Stimulated activated CD4-positive, alpha-beta T cell treated with anti-CD3 and anti-CD28 coated beads, TNF-alpha, amount 100 ng/mL, for 4 hours (primary cell): ENCODE measurements at places on chromosomes 6 and 20.
A peak's percentile ranks its signal among the peaks of the same experiment; 100 is the strongest.

DNA sequence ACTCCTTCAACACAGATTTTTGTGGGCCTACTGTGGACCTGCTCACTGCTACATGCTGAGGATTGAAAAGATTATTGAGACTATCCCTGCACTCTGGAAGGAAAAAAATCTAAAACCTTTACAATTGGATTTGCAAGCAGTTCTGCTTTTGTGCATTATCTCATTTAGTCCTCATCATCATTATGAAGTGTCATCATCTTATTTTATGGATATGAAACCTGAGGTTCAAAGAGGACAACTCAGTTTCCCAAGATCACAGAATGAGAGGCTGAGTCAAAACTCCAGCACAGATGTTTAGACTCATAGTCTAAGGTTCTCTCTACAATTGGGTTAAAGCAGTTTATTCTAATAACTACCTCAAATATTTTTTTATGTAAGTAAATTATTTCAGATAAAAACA, 160.2 kb upstream of the MARCKS start:
- DNase-seq: no peak

- DNase-seq: peak; percentile 49
These were observed 12.5 kb downstream of the ITPR3 start for GRCh38 chr6:33633462-33634158.

DNA sequence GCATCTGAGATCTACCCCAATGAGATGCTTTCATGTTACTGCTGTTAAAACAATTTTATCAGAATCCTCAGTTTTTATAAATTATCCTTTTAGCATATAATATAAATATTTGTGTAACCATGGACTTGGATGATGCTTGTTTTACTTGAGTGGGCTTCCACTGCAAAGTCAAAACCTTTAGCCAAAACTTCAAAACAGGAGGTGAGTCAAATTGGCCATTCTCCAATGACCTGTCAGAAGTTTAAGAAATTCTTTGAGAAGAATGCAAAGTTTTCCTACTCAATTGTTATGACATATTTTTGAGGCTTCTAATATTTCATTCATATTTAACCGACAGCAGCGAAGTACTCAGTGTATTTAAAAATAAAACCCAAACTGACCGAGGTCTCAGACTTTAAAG, 507.9 kb downstream of the EYS start:
- DNase-seq: no peak

DNA sequence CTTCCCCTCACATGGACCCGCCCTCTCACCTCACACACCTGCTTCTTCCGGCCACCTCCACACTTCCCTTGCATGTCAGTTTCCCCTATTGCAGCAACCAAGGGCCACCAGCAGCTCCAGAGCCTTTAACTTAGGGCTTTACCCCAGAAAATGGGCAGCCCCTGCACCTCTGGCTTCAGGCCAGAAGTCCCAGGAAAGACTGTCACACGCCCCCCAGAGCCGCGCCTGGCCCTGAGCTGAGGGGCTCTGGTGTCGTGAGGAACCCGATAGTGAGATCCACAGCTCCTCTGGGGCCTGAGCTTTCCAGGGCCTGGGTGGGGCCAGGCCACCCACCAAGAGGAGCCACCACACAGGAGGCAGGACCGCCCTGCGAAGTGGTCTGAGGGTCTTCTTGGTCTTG, 182.4 kb downstream of the DLL1 start:
- DNase-seq: no peak

DNA sequence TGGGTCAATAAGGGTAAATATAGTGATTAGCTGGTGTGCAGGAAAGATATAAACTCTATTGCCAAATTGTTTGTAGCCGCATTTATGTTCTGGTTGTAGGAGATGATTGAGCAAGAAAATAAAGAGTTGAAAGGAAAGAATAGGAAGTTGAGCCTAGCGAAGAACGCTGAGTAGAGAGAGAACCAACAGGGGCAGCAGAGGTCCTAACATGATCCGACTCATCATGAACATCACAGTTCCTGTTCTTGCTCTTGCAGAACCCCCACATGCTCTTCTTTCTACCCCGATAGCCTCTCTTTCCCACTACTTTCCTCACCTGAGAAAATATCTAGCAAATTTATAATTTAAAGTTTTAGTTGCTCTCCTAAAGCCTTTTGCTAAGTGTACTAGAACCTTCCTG, 9.9 kb upstream of the ID4 start:
- DNase-seq: no peak

- DNase-seq: no peak
These were observed 14.8 kb upstream of the VNN1 start for GRCh38 chr6:132728616-132729015.

- no peak for DNase-seq
These were observed 616.9 kb upstream of the MAN1A1 start for GRCh38 chr6:119966484-119966883.

DNA sequence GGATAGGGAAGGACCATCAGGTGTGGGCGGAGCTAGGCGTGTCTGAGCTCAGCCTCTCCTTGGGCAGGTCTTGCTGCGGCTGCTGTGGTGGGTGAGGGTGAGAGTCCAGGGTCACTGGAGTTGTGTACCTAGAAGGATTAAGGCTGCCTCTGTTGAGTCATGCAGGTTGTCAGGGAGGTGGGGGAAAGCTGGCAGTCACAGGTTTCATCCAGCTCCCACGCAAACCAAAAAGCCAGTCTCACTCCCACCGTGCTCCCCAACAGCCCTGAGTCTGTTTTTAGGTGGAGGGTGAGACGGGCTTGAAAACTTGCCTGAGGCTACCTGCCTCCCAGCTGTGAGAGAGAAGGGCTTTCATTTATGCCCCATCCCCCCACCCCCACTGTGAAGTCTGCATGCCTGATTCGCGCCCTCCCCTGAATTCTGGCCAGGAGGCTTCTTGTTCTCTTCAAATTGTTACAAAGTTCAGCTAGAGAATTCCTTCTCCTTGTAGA, 161.5 kb downstream of the MYLK4 start:
- no peak for DNase-seq

DNA sequence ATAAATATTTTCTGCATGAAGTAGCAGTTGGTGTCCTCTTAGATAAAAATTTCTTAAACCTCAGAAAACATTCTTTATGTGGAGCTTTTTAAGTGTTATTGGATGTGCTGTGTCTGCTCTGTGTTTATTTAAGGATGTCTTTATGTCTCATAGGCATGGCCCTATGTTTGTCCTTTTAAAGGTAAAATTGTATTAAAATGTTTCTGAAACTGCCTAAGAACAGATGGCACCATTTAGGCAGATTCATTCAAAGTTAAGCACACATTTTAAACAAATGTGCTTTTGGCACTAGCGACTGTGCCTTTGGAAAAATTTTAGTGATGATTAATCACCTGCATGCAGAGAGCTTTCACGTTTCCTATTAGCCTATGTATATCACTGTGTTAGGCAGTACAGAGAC, 125.2 kb downstream of the KIF6 start:
- DNase-seq: no peak

DNA sequence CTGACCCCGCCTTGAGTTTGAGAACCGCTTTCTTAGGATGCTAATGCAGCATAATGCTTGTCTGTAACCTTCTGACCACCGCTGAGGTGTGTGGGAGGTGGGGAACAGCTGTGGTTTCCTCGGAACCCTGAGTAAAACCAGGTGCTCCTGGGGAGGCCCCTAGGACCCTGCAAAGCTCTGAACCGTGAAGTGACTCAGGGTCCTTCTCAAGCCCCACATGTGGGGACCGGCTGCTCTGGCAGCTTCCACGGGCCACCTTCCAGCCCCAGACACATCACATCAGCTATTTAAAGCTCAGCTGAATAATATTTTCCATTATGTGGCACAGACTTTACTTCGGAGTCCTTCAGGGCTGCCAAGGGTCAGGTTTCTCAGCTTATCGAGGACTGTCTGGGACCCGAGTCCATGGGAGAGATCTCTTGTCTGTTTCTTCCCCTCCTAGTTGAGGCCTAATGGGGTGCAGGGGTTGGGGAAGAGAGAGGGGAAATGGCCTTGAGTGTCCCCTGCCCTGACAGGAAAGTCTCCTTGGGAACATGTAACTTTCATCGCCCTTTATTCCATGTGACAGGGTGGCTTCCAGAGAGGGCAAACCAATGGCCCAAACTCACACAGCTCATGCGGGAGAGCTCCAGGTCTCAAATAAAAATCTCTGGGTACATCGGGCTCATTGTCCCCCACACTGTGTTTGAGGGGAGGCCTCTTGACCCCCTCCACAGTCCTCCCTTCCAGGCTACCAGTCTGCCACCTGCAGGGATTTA, 186.1 kb upstream of the SLC24A3 start:
- DNase-seq: no peak

GRCh38 chr6:111353912-111354462, 129.0 kb downstream of the REV3L start:
- no peak for DNase-seq

- no peak for DNase-seq
These were observed 75.7 kb upstream of the PTCHD4 start for GRCh38 chr6:48186746-48187145.

DNA sequence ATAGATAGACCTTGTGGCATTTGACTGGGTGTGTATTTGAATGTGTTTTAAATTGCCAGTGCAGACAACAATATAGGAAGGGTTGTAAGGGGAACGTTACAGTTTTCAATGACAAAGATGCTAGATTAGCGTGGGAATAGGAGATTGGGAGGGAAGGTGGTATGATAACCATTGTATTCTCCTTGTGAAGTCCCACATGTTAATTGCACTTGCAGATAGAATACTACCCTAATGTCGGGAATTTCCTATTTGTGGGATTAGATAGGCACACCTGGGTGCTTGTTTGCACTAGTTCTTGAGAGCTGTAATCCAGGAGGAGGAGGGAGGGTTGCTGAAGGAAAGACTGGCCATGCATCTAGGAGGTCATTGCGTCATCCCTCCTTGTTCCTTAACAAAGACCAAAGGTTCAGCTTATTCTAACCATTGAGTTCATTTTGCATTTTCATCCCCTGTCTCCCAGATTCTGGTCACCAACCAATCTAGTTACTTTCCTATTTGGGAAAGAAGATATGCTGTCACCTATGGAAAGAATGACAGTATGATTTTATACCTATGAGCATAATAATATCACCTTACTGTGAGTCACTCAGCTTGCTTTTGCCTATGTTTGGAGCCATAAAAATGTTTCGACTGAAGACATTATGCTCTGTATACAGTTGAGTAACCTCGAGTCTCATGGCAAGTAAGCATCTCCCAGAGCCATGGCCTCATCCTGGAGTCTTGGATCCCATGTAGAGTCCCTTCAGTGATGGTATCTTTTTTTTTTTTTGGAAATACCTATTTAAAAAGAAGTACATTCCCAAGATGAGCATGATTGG, 201.5 kb downstream of the DTNBP1 start:
- no peak for DNase-seq

DNA sequence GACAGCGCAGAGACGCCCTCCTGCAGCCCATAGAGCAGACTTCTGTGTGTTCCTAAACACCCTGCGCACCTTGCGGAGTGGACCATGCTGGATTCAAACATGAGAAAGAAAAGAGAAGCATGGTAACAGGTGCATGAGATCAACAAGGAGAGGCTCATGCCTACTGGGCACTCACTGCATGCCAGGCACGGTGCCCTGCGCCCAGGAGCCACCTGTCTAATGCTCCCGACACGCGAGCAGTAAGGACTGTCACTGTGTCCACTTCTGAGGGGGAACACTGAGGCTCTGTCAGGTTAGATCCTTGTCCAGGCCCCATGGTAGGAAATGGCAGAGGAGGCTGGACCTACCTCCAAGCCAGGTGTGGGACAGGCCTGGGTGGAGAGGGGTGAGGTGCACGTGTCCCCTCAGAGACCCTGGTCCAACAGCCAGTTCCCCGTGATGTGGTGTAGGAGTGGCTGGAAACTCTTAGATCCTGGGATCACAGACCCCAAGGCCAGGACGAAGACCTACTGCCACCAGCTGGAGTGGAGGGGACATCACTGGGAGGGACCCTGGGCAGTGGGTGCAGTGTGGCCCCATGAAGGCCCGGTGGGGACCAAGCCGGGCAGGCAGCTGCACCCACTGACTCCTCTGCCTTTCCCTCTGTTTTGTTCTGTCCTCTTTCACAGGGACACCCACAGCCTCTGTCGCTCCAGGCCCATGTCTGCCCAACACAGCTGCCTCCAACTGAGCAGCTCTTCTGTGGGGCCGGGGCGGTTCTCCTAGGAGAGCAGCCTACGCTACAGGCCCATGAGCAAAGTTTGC, 29.5 kb downstream of the ZBP1 start:
- DNase-seq: no peak
